Activated naive CD4-positive, alpha-beta T cell (primary cell): ENCODE measurements at places on chromosomes 2 and 18.

DNA sequence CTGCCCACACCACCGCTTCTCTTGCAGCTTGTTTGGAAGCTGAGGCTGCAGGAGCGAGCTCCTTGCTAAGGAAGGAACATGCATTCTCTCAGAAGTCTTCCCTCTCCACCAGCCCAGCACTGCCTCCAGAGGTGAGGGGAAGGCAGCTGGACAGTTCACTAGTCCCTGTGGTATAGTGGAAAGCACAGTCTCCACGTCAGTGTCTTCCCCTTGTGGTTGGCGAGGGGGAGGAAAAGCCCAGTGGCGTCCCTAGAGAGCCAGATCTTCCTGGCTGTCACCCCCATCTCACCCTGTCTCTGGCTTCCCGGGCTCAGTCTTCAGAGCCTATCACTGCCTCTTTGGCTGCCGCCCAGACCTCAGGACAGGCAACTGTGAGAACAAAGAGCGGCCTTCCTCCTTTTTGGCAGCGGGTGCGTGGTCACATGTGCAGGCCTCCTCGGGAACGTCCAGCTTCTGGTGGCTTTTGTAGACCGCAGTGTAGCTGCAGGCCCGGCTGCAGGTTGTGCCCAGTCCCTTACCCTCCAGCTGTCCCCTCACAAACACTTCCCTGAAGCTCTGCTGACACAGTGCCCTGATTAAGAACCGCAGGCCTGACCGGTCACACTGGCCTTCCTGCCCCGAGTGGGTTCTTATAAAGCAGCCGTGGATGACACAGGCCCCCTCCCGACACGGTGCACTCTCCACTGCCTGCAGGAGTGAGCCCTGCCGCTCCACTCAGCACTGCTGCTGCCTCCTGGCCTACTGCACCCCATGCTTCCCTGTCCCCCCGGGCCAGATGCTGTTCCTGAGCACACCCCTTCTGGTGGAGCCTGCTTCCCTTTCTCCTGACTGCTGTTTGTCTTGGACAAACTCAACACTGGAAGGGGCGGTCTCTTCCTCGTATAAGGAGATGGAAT, 90.9 kb downstream of the RNF144A start:
- DNase-seq, result no peak

DNA sequence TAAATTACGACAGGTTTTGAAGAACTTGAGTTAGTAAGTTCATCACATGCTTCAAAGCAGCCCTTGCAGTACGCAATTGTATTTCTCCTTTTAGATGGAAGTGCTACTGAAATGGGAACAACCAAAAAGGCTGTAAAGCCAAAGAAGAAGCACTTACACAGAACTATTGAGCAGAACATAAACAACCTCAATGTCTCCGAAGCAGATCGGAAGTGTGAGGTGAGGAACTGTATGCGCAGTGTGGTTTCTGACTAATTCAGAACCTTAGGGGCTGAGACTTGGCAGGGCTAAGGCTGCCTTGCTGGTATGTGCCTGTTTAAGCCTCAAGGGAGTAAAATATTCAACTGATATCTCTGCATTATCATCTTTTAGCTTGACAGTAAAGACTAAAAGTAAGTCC, 8.4 kb downstream of the NCAPH start:
- DNase-seq, result no peak

DNA sequence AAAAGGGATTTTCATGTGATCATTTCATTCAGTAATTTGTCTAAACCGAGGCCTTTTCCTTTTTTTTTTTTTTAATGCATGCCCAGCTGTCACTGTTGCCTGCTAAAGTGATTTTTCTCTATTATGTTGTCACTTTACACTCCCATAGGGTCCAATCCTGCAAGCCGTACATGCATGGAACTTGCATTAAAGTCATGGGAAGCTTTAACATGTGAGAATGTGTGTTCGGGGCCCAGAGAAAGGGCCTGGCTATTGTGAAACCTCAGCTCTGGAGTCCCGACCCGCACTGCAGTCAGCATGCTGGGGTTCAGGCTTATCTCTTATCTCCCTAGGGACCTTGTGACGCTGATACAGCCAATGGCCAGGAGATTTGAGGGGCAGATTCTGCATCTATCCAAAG, 474.6 kb downstream of the SLC4A3 start:
- DNase-seq, result no peak

DNA sequence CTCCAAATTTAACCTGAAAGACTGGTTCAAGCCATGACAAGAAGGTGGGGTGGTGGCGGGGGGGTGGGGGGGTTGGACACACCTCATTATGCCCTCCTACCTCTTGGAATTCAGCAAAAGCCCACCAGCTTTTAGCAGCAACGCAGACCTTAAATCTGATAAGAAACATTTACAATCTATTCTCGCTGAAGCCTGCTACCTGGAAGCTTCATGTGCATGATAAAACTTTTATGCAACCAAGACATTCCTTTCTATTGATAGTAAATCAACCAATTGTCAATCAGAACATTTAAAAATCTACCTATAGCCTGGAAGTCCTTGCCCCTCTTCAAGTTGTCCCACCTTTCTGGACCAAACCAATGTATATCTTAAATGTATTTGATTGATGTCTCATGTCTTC, 113.6 kb upstream of the FAM98A start:
- DNase-seq, result no peak

GRCh38 chr2:202169832-202170424, 68.5 kb downstream of the SUMO1 start:
- DNase-seq, result no peak

DNA sequence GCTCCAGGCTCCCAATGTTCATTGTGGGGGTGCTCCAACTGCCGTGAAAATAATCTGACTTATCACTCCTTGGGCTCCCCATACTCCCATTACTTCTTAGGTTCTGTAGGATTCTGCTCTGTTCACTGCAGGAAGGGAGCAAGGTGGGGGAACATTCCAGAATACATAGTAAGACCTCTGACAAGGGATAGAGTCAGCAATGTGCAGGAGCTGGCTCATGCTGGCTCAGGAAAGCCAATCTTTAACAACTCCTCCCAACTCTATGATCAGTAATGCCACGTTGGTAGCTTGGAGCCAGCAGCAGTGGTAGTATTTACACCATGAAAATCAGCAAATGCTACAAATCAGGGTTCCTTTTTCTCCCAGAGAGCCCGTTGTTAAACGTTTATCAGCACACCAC, 44.4 kb downstream of the FECH start:
- no peak for DNase-seq

DNA sequence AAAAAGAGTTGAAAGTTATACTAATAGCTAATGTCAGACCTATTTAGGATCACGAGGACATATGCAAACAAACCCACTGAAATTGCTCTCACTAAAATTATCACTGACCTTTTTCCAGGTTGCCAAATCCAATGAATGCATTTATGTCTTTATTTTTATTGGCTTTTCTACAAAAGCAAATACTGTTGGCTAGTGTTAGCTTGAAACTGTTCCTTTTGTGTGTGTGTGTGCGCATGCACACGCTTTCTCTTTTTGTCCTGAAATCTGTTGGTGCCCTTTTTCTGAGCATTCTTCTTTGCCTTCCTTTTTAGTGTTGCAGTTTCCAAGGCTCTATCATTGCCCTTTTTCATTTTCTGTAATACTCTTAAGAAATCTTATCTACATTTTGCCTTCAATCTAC, 1269.2 kb downstream of the LRP1B start:
- DNase-seq, result no peak

- DNase-seq, result no peak
These were observed 21.9 kb downstream of the INO80D start for GRCh38 chr2:206064077-206064476.

GRCh38 chr18:8046441-8046840, 479.3 kb downstream of the PTPRM start:
- DNase-seq, result no peak

GRCh38 chr2:69723791-69724190, 18.1 kb upstream of the ANXA4 start:
- no peak for DNase-seq
